ENCODE measurements at places on chromosomes 4 and X. TPM values are rescaled to one million over a fixed set of nuclear protein-coding genes. Genes with fewer than 3 reads are reported as not detected.

DNA sequence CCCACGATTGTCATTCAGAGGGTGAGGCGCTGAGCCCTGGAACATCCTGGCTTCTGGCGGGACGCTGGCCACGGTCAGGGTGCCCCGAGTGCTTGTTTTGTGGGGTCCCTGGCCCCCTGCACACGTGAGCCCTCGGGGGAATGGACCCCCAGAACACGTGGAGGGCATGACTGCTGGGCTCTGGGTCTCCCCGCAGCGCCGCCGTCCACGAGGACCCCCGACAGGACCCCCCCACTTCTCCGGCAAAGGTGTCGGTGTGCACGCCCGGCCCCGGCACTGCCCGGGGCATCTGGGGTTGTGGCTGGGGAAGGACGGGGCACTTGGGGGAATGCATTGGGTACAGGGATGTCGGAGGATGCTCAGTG lies 13.9 kb upstream of the GTPBP6 start:
- H3K4me3 ChIP-seq, result no peak overlapping the region
- H3K27ac ChIP-seq, result no peak overlapping the region
- H3K36me3 ChIP-seq, result peaks cover 6% of the 10 kb centered on the region
- H3K27me3 ChIP-seq, result no peaks in the 10 kb centered on the region
- no peak for DNase-seq

- H3K27ac ChIP-seq, result no peak overlapping the region
- no peak for DNase-seq
- H3K27me3 ChIP-seq, result no peaks in the 10 kb centered on the region
- no peaks in the 10 kb centered on the region for H3K36me3 ChIP-seq
Observed at GRCh38 chr4:36029951-36030350, 214.4 kb downstream of the ARAP2 start.

DNA sequence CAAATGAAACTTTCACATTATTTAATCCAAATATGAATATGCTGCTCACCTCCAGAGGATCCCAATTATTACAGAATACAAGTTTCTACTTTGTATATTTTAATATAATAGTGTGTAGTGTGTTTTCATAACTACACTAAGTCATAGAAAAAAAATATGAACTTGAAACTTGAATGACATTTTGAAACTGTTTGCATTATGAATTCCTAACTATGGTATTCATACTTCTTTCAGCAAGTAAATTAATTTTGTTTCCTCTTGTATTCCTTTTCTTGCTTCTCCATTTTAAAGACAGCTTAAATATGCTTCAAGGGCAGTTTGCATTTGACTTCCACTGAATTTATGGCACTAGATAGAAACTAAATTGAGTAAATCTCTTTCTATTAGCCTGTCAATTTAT lies 177.1 kb downstream of the BMPR1B start:
- no peaks in the 10 kb centered on the region for H3K36me3 ChIP-seq
- DNase-seq, result no peak
- H3K27me3 ChIP-seq, result no peaks in the 10 kb centered on the region
- H3K27ac ChIP-seq, result no peak overlapping the region

DNA sequence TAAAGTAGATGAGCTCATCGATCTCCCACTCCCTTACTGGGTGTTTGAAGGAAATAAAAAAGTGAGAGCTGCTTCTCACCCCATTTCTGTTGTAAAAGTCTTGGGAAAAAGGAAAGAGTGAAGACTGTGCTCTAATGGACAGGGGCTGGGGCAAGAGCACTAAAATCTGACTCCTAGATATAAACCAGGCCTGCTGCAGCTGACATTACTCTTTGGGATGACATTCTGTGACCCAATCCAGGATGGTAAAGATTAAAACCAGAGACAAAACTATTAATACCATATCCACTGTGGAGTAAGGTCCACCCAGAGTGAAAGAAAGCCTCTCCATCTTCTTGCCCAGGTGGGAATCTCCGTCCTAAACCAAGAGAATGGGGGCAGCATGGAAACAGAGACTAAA lies 20.1 kb upstream of the NEUROG2 start:
- no peak for DNase-seq
- no peaks in the 10 kb centered on the region for H3K4me1 ChIP-seq
- no peaks in the 10 kb centered on the region for H3K36me3 ChIP-seq
- H3K4me3 ChIP-seq, result no peak overlapping the region
- H3K27ac ChIP-seq, result no peak overlapping the region

DNA sequence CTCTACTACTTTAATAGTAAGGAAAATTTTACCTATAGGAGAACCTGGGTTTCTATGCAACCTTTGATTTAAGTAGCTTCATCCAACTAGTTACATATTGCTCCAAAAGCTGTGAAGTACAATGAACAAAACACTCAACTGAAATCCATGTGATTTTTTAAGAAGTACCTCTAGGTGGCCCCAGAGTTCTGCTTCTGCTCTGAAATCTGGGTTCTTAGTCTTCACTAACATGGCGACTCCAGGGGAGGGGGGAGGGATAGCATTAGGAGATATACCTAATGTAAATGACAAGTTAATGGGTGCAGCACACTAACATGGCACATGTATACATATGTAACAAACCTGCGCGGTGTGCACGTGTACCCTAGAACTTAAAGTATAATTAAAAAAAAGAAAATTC lies 73.4 kb upstream of the MAGEB2 start:
- no peak overlapping the region for H3K27ac ChIP-seq
- no peaks in the 10 kb centered on the region for H3K27me3 ChIP-seq
- no peaks in the 10 kb centered on the region for H3K36me3 ChIP-seq
- no peaks in the 10 kb centered on the region for H3K4me1 ChIP-seq
- no peak overlapping the region for H3K4me3 ChIP-seq

GRCh38 chr4:183342541-183343533 lies 20.6 kb upstream of the CLDN24 start:
- no peak overlapping the region for H3K27ac ChIP-seq
- peaks cover 7% of the 10 kb centered on the region for H3K4me1 ChIP-seq
- DNase-seq, result no peak
- H3K36me3 ChIP-seq, result no peaks in the 10 kb centered on the region
- H3K27me3 ChIP-seq, result no peaks in the 10 kb centered on the region

DNA sequence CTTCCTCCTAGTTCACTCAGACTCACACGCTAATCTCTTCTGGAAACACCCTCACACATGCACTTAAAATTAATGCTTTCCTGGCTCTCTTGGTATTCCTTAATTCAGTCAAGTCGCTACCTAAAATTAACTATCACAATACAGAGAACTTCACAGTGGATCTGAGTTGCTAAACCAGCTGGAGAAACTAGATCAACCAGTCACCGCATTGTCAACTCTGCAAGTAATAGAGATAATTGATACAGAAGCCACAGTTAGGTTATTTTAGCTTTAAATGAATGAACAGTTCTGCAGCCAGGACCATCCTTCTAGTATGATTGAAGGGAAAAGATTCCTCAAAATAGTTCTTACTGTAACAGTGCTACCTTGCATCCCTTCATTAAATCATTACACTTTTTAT lies 6.0 kb upstream of the TBC1D9 start:
- H3K4me3 ChIP-seq, result no peak overlapping the region
- DNase-seq, result no peak

- H3K27ac ChIP-seq, result no peak overlapping the region
- no peak overlapping the region for H3K4me3 ChIP-seq
- H3K36me3 ChIP-seq, result peaks cover 6% of the 10 kb centered on the region
- DNase-seq, result no peak
Observed at GRCh38 chr4:71472946-71473345, 134.1 kb downstream of the SLC4A4 start.

DNA sequence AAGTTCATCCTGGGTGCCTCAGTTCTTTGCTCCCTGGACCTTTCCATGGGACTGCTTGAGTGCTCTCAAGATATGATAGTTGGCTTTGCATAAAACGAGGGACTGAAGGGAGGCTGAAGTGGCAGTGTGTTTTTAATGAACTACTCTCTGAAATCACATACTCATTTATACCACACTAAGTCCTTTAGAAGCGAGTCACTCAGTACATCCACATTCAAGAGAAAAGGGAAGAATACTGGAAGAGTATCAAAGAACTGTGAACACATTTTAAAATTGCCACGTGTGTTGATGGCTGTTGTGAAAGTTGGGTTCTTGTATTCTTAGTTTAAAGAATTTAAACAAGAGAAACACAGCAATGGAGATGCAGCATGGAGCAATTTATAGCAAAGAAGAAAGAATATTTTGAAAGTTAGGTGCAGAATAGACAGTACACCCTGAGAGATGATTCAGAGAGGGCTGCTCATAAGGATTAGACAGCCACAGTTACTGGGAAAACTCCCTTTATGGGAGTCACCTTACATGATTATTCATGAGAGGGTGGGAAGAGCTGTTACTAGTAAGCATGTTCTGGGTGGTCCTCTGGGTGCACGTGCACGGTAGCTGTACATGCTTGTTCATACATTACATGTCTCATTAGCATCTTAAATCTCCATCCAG lies 380.7 kb downstream of the ADGRL3 start:
- H3K4me1 ChIP-seq, result no peaks in the 10 kb centered on the region
- no peak overlapping the region for H3K27ac ChIP-seq
- H3K27me3 ChIP-seq, result no peaks in the 10 kb centered on the region
- H3K4me3 ChIP-seq, result no peak overlapping the region
- no peak for DNase-seq
- H3K36me3 ChIP-seq, result no peaks in the 10 kb centered on the region

GRCh38 chr4:109009909-109010308 lies 247.1 kb upstream of the ETNPPL start:
- no peaks in the 10 kb centered on the region for H3K36me3 ChIP-seq
- no peak overlapping the region for H3K4me3 ChIP-seq
- peaks cover 5% of the 10 kb centered on the region for H3K4me1 ChIP-seq

DNA sequence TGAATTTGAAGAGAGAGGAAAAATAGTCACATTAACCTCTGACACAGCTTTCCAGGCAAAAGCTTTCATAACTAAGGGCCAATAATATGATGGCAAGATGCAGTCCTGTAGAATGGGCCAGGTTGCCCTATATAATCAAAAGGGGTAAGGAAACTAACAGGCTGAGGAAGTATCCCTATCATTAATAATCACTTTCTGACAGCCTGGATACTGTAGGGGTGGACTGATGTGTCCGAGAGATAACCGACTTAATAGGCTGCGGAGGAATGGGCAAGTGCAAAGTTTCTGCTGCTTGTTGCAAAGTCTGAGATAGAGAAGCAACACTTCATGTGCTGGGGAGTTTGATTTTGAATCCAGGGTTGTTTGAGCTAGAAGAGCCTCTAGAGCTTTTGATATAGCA lies 94.8 kb downstream of the DNAAF6 start:
- no peaks in the 10 kb centered on the region for H3K4me1 ChIP-seq
- H3K27ac ChIP-seq, result no peak overlapping the region
- no peaks in the 10 kb centered on the region for H3K36me3 ChIP-seq
- no peak for DNase-seq
- no peak overlapping the region for H3K4me3 ChIP-seq

GRCh38 chr4:59973492-59973891 lies 1226.6 kb upstream of the ADGRL3 start:
- no peak for DNase-seq
- H3K36me3 ChIP-seq, result no peaks in the 10 kb centered on the region
- peaks cover 11% of the 10 kb centered on the region for H3K4me1 ChIP-seq
- H3K4me3 ChIP-seq, result no peak overlapping the region
- no peaks in the 10 kb centered on the region for H3K27me3 ChIP-seq

DNA sequence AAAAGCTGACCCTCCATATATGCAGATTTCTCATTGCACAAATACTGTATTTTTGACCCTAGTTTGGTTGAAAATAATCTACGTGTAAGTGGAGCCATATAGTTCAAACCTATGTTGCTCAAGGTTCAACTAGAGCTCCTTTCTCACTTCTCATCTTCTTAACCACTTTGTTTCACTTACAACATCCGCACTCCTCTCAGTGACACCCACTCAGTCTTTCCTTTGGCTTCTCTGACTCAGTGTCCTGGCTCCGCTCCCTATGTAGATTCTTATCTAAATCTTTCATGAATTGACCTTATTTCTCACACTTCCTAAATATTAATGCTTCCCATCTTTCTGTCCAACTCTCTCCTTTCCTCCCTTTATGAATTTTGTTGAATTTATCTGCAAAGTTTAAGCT lies 32.9 kb upstream of the DKK2 start:
- DNase-seq, result no peak
- no peak overlapping the region for H3K27ac ChIP-seq
- no peaks in the 10 kb centered on the region for H3K27me3 ChIP-seq
- H3K4me1 ChIP-seq, result no peaks in the 10 kb centered on the region
- H3K4me3 ChIP-seq, result no peak overlapping the region

- H3K27ac ChIP-seq, result no peak overlapping the region
- H3K4me1 ChIP-seq, result no peaks in the 10 kb centered on the region
- no peaks in the 10 kb centered on the region for H3K36me3 ChIP-seq
- H3K4me3 ChIP-seq, result no peak overlapping the region
Observed at GRCh38 chr4:173713026-173713425, 183.0 kb upstream of the HAND2 start.

- H3K4me3 ChIP-seq, result no peak overlapping the region
- no peaks in the 10 kb centered on the region for H3K36me3 ChIP-seq
- DNase-seq, result no peak
Observed at GRCh38 chrX:19270727-19271126, 73.0 kb upstream of the PDHA1 start.

DNA sequence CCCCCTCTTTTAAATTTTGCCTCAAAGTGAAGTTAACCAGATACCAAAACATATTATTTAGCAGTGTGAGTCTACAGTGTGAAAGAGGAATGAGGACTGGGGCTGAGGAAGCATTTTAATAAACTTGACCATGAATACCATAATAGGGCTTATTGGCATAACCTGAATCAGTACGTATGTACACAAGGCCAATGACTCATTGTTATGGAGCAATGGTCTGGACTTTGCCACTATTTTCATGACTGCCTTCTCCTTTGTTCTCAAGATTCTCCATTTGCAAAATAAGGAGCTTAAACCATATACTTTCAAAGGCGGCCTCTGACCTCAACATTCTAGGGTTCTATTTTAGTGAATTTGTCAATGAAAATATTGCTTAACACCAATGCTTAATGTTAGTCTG lies 102.8 kb upstream of the OR13H1 start:
- no peaks in the 10 kb centered on the region for H3K27me3 ChIP-seq
- no peaks in the 10 kb centered on the region for H3K4me1 ChIP-seq
- no peaks in the 10 kb centered on the region for H3K36me3 ChIP-seq
- H3K4me3 ChIP-seq, result no peak overlapping the region
- no peak overlapping the region for H3K27ac ChIP-seq

GRCh38 chrX:41823402-41823801 lies 99.4 kb downstream of the GPR82 start:
- peaks cover 7% of the 10 kb centered on the region for H3K27me3 ChIP-seq
- no peaks in the 10 kb centered on the region for H3K36me3 ChIP-seq
- DNase-seq, result no peak
- no peak overlapping the region for H3K4me3 ChIP-seq

DNA sequence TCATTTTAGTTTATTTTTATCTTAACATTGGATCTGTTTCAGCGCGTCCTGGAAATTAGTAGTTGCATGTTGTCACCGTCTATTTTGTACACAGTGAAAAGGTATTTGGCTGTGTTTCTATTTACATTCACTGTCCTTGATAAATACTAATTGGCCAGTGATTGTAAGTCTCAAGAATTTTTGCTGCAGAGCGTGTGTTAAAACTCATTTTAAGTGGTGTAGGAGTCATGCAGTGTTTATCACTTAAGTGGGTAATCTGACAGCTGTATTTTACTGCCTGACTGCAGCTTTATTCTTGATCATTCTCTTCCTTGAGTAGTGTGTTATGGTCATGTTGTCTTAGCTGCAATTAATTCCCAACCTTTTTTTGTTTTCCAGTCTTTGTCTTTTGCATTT lies 9.8 kb downstream of the GUCY1A1 start:
- H3K36me3 ChIP-seq, result no peaks in the 10 kb centered on the region
- H3K27ac ChIP-seq, result no peak overlapping the region
- no peak for DNase-seq

CYLC1 gene
- not detected for total RNA-seq

RIBC1 gene
- 0.61 TPM for total RNA-seq

ENPEP gene
- total RNA-seq, result 14.9 TPM

All from heart right ventricle (tissue), 16 donors.